Cerebellar cortex (tissue), 1 donor: ENCODE measurements at places on chromosomes 3 and 15.

- no peak for DNase-seq
Observed at GRCh38 chr15:55737373-55737772, 5.6 kb downstream of the PRTG start.

DNA sequence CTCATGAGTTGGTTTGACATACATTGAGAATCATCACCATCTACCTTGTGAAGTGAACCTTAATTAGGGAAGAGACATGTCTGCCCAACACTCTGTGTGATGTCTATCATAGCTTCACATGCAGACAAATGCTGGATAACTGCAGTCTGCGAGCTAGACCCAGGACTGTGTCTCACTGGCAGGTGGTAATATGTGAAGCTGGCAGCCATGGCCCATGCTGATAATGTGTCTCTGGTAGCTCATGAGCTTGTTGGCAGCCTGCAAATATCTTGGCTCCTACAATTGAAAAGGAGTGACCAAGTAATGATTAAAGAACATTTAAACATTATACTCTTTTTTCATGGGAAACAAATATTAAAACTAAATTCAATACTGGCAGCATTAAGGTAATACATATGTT lies 234.8 kb downstream of the CHST2 start:
- no peak for DNase-seq

DNA sequence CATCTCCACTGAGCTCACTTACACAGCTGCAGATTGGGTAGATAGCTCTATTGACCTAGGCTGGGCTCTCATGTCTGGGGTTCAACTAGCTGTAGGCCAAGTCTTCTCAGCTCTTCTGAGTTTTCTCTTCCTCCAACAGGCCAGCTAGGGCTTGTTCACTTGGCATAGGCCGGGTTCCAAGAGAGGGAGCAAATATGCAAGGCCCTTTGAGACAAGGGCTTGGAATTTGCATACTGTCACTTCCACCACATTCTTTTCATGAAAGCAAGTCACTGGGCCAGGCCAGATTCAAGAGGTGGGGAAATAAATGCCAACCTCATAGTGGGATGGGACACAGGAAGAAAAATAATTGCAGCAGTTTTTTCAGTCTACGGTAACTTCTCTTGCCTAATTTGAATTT lies 25.2 kb downstream of the PIGB start:
- DNase-seq, result no peak

DNA sequence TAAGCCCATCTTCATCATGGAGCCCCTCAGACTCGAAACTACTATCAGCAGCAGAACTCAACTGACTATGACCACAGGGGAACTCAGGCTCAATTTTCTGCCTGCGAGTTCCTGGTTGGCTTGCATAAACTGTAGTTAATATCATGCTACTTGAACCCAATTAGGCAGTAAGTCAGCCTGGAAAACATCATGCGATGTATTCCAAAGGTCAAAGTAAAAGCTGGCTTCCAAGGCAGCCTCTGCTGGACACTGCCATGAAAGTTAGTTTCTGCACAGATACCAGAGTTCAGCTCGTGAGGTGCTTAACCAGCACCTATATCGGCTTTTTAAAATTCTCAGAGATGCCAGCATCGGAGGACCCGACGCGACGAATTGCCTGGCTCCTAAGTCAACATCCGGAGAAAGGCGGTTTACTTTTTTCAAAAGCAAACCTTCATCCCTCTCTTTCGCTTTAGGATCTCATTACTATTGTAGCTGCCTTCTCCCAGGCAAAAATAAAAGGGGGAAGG lies 3.8 kb downstream of the ANP32A start:
- DNase-seq, result peak; percentile 30

GRCh38 chr15:48643206-48643605 lies 2.3 kb downstream of the FBN1 start:
- no peak for DNase-seq

DNA sequence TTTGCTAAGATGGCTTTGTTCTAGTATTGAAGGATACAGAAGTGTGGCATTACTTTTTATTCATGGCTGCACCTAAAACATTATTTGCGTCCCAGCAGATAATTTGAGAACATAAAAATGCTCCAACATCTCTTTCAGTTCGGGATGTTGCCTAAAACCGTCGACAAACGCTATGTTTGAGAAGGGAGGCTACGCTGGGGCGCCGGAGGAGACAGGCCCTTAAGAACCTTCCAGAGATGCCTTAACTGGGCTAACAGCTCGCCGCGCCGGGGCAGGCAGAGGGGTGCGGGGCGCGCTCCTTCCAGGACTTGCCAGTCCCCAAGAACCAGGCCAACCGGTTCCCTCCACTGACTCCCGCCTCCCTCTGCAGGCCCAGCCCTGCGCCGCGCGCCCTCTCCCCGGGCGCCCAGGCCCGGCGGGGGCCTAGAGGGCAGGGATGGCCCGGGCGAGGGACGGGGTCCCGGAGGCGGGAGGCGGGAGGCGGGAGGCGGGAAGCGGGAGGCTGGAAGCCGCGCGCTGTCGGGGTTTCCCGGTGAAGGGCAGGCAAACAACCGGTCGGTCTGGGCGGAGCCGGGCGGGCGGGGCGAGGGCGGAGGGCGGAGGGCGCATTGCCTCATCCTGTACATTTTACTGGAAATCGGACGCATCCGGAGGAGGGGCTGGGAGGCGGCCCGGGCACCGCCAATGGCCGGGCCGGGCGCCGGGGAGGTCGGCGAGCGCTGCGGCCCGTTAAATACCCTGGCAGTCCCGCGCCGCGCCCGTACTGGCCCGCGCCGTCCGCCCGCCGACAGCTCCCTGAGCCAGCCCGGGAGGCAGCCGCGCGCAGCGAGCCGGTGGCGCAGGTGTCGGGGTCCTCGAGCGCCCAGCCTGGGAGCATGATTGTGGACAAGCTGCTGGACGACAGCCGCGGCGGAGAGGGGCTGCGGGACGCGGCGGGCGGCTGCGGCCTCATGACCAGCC lies at the start of gene NFKBIZ:
Gene NFKBIZ, plus strand, starts transcription at position 761 of the 960 bp plus-strand sequence. Its CDS starts 115 bp downstream, at position 876.
- peak; percentile 89 for DNase-seq

- DNase-seq, result no peak
Observed at GRCh38 chr3:149115114-149115513, 14.3 kb upstream of the HPS3 start.

GRCh38 chr3:35908366-35909232 lies 269.3 kb downstream of the ARPP21 start:
- DNase-seq, result peak; percentile 91

DNA sequence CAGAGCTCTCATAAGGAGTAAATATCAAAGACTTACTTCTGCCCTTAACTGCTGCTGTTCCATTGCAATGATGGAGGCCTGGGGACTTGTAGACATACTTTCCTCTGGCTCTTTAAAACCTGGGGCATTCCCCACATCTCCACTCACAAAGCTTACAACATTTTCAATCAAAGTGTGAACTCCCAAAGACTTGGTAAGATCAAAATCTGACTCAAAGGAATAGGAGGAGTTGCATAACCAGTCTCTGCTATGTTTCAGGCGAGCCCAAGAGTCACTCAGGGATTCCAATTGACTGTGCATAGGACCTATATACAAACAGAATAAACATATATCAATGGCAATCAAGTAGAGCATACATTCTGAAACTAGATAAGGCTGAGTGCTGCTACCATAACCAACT lies 101.5 kb downstream of the FBXL22 start:
- no peak for DNase-seq

DNA sequence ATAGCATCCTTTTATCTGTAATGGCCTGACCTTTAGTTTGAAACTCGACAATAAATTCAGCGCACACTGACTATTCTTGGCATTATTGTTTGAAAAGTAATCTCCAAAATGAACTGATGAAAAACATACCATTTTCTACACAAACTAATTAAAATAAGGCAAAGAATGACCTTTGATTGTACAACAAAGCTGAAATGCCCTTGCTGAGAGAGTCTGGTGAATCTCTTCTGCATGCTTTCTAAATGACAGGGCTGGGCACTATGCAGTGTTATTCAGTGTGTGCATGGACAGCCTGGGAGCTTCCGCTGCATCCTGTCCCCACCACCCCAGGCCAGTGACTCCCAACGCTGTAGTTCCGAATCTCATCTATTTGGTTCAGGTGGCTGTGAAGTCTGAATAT lies 530.8 kb downstream of the FOXP1 start:
- DNase-seq, result no peak

DNA sequence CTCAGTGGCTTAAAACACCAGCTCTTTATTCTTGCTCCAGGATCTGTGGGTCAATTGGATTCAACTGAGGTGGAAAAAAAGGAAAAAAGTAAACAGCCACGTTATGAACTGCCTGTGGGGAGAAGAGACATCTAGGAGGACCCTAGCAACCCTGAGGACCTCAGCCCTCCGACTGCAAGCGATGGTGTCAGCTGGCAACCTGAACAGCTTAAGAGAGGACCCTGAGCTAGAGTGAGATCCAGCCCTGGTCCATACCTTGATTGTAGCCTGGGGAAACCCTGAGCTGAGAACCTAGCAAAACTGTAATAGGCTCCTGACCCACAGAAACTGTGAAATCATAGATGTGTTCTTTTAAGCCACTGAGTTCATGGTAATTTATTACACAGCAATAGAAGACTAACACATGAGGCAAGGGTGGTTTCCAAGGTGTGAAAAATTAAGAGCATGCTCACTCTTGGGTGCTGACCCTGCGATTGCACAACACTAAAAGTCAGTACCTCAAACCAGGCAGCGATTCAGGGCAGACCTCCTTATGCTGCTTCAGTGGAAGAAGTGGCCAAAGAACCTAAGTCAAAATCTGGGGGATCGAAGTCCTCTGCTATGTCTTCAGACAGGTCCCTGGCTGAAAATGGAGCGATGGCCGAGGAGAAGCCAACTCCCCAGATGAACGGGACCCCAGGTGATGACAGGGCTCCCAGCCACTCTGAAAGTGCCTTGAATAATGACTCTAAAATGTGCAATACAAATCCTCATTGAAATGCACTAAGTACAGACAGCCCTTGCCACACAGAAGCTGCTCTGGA lies 57.7 kb downstream of the GASK1A start:
- no peak for DNase-seq

DNA sequence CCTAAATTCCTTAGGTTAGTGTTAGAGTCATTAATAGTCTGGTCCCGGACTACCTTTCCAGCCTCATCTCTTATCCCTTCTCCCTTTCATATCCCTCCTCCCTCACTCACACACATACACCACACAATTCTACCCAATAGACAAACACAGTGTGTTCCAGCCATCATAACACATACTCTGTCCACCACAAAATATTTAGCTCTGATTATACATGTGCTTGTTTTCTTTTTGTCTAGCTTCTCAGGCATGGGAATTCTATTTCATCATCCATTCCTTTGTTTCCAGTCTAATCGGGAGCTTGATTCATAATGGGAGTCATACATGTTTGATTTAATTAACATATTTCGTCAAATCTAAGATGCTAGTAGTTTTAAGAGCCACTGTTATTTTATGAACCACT lies 161.8 kb upstream of the BFSP2 start:
- no peak for DNase-seq

GRCh38 chr3:28590860-28591259 lies 242.2 kb upstream of the AZI2 start:
- DNase-seq, result no peak

- no peak for DNase-seq
Observed at GRCh38 chr3:125389282-125389681, 14.2 kb upstream of the ZNF148 start.

- DNase-seq, result peak; percentile 58
Observed at GRCh38 chr3:16399473-16399872, 114.0 kb downstream of the RFTN1 start.

DNA sequence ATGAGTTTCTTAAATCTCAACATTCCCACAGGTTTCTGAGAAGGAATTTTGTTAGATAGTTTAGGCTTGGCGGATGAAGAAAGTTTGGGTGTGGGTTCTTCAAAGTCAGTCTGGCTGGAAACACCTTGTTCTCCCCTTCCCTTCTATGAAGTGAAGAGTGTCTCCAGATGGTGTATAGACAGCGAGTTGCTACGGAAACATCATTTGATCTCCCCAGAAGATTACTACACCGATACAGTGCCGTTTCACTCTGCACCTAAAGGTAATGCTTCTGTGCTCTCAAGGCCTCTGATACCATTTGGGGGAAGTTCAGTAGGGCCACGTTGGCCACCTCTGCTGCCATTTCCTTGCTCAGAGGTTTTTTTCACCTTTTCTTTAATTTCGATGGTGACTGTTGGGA lies 20.6 kb downstream of the DLEC1 start:
- no peak for DNase-seq

DNA sequence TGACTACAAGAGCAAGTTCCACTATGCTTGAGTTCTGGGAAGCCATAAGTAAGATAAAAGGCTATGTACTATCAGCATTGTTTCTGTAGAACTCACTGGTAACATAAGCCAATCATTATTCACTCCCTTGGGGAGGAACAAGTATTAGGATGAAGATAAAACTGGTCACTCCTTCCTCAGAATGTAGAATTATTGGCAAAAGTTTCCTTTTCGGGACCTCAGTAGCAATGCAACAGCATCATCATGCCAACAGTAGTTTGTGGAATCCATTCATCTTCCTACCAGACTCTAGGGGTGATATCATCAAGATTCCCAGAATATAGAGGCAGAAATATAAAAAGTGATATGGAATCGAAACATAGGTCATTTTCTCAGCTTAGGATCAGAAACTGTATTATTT lies 209.5 kb downstream of the PLOD2 start:
- DNase-seq, result no peak

DNA sequence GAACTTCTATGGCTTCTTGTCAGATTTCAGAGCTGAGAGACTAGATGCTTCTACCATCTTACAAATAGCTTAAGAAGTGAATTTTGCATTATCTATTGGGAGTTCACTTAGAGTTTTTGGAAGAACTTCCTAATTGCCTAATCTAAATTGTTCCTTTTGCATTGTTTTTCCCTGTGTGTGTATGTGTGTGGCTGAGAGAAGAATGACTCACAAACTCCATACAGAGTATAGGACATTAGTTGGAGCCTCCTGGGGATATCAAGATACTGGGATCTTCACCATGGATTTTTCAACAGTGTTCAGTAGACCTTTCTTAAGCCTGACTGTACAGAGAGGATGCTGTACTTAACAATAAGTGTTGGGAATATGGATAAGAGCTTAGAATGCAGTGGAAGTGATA lies 10.9 kb downstream of the TLNRD1 start:
- DNase-seq, result no peak

GRCh38 chr15:31471731-31472430 lies 145.2 kb downstream of the KLF13 start:
- DNase-seq, result peak; percentile 91

DNA sequence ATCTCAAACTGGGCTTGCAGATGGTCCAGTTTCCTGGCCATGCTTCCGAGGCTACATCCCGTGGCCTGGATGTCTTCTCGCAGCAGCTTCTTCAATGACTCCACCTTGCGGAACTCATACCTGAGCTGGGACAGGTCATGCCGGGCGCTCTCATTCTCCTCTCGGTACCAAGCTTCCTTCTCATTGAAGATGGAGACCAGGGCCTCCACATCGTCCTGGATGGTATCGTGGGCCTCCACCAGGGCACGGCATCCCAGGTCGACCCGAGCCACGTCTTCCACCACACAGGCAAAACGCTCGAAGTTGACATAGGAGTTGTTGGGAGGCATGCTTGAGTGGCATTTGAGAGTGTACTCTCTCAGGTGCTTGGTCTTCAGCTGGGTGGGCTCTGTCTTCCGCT lies 89.2 kb upstream of the HERC1 start:
- DNase-seq, result no peak

GRCh38 chr3:47578691-47579632 lies at the start of gene CSPG5:
TSS of gene CSPG5 (minus strand) at chr3:47578865. CDS start at chr3:47578693, 172 bp downstream.
- peak; percentile 48 for DNase-seq
